Activated CD8-positive, alpha-beta memory T cell treated with anti-CD3 and anti-CD28 coated beads, Interleukin-2, amount 50 U/mL, for 48 hours (primary cell): ENCODE measurements at places on chromosomes 13 and 19.

DNA sequence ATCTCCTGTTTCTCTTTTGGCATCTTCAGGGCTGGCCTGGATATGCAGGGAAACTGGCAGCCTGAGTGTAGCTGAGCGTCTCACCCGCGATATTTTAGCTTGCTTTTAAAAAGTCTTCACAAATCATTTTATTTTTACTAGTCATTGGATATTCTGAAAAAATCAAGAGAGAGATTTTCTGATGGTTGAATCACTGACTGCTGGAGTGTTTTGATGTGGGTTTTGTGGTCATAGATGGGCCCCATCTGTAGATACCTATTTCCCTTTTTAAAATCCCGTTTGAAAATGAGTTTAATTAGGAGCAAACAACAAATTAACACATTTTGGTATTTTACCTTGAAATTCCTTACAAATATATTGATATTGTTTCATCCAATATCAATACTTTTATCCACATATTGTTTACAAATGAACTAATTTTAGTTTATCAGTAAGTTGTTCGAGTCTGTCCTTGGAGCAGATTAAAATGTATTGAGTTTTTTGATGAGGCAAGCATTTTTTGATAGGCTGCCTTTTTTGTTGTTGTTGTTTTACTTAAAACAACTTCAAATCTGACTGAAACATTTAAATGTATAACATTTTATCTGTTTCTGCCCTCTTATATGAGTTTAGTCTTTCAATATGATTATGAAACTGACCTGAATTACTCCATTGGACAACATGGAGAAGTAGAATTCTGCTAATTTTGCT, 21.5 kb upstream of the OXGR1 start:
- no peak for DNase-seq

- DNase-seq = no peak
Observed at GRCh38 chr19:45218426-45218825, 26.8 kb downstream of the EXOC3L2 start.

DNA sequence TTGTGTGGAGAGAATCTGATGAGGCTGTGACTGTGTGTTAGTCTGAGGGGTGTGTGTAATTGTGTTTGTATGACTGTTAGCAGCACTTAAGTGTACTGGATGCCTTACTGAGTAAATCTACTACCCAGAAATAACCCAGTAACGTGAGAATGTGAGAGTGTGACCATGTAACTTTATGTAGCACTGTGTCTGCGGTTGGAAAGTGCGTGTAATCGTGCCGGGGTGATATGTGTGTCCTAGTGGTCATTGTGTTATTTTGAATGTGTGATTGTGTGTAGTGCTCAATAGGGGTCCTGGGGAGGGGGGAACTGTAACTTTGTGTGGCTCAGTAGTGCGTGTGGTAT, 550 bp downstream of the ZNF383 start:
- DNase-seq = no peak

DNA sequence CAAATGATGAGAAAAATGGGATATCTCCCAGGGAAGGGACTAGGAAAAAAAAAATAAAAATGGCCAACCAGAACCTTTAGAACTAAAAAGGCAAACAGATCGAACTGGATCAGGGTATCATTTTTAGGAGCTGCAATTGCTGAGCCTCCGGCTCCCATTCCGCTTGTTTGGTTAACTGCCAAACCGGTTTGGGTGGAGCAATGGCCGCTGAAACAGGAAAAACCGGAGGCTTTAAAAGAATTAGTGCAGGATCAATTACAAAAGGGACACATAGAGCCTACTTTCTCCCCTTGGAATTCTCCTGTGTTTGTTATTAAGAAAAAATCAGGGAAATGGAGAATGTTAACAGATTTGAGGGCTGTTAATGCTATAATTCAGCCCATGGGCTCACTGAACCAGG, 12.7 kb upstream of the ZNF443 start:
- DNase-seq = no peak

DNA sequence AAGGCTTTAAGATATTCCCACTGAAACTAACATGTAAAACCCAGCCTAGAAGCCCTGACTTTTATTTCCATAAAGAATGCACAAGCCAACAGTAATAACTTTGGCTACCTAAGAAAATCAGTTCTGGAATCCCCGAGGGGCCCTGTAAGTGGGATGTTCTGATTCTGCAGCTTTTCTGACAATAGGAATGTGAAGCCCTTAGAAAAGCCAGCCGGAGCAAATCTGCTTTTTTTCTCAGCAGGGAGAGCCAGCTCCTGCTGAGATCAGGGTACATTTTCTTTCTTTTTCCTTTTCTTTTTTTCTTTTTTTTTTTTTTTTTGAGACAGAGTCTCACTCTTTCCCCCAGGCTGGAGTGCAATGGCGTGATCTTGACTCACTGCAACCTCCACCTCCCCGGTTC, 8.0 kb upstream of the GARRE1 start:
- no peak for DNase-seq
